ENCODE measurements at places on chromosomes 4 and X.
A peak's percentile ranks its signal among the peaks of the same experiment; 100 is the strongest.

GRCh38 chrX:16762579-16762978 lies 23.7 kb upstream of the TXLNG start:
- DNase-seq: no peak

GRCh38 chr4:5774416-5775036 lies 63.5 kb downstream of the EVC start:
- no peak for DNase-seq

GRCh38 chr4:31674313-31674947 lies 954.3 kb downstream of the PCDH7 start:
- no peak for DNase-seq

DNA sequence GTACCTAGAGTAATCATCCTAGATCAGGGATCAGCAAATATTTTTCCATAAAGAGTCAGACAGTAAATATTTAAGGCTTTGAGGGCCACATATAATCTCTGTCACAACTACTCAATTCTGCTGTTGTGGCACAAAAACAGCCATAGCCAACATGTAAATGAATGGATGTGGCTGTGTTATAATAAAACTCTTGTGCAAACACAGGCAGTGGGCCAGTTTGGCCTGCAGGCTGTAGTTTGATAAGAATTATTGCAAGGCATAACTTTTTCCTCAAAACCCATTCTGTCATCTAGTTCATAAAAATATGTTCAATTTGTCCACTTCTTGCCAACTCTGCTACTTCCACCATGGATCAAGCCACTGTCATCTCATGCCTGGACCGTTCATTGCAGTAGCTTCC lies 39.4 kb upstream of the SHROOM4 start:
- no peak for DNase-seq

DNA sequence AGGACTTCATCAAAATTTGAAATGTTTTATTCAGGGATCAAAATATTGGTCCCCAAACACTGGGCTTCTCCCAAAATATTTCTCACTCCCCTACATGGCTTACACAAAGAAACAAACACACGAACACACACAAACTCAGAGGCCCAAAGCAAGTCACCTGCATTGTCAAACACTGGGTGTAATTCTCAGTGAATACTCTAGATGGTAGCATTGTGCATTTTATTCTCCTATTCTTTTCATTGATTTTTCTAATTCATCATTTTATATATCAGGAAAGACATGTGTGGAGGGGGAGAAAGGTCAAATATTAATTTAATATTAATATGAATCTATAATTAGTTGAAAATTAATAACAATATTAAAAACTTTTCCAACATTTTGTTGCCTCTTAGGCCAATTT lies 72.3 kb upstream of the TNMD start:
- DNase-seq: peak; percentile 33

- no peak for DNase-seq
Measured at GRCh38 chr4:160299177-160299576, 1196.3 kb downstream of the RAPGEF2 start.

GRCh38 chrX:68175562-68175961 lies 257.7 kb downstream of the OPHN1 start:
- DNase-seq: peak; percentile 35

Data from COLO829 (cell line).